ENCODE measurements at places on chromosomes 13 and 19.

- no peak for DNase-seq
Observed at GRCh38 chr19:38685666-38686529, 38.4 kb downstream of the ACTN4 start.

- DNase-seq, result no peak
Observed at GRCh38 chr19:5102520-5102919, 133.6 kb downstream of the KDM4B start.

DNA sequence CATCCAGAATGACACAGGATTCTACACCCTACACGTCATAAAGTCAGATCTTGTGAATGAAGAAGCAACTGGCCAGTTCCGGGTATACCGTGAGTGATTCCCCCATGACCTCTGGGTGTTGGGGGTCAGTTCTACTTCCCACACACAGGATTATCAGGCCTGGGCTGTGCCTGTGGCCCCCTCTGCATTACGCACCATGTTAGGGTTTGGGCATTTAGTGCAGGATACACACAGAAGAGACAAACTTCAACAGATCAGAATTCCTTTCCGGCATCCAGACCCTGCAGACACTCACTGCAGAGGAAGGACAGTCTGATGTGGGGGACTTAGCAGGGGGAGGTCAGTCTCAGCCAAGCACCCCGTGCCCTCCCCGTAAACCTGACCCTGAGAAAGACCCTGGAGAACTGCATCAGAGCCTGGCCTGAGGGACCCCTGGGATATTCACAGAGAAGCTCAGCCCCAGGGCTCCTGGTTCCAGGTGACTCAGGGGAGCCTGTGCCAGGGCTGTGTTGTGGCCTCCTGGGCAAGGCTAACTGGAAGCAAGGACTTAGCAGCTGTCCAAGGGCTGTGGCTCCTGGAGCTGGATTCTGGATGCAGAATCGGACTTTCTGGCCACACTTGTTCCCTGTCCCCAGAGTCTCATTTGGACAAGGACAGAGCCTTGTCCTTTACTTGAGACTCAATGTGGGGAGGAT is 1.7 kb downstream of the CEACAM5 start:
- no peak for DNase-seq

- no peak for DNase-seq
Observed at GRCh38 chr13:101515504-101515903, 63.0 kb downstream of the ITGBL1 start.

GRCh38 chr19:27905074-27905473 is 1307.9 kb downstream of the UQCRFS1 start:
- DNase-seq, result no peak

GRCh38 chr13:29993196-29993595 is 142.8 kb upstream of the UBL3 start:
- no peak for DNase-seq

DNA sequence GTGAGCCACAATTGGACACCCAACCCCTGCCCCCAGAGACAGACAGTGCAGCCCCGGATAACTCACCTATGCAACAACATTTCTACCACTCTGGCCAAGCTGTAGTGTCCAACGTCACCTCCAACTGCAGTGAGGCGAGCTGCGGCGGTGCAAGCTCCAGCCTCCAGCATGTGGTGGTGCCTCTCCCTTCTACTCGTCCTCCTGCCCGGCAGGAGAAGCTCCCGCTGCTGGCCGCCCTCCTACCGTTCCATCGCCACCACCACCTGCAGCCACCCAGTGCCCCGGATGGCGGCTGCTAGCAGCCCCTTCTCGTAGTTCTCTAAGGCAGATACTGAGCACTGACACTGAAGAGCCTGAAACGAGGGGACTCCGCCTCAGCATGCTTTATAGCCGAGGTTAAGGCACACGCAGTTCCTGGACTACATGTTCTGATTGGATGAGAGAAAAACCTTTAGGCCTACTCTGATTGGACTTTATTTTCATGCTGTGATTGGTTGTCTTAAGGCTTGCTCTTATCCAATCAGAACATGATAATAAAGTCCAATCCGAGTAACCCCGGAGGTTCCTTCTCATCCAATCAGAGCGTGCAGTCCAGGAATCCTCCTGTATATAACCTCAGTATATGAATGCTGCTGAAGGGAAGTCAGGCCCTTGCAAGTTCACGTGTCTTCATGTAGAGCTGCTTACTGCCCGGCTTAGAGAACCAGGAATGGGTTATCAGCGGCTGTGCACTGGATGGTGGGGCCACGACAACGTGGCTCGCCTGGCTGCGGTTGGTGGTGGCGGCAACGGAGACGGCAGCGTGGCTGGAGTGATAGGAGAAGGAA is 63.5 kb downstream of the TUBA3C start:
- no peak for DNase-seq

- no peak for DNase-seq
Observed at GRCh38 chr13:25980255-25980654, 71.6 kb downstream of the SHISA2 start.

DNA sequence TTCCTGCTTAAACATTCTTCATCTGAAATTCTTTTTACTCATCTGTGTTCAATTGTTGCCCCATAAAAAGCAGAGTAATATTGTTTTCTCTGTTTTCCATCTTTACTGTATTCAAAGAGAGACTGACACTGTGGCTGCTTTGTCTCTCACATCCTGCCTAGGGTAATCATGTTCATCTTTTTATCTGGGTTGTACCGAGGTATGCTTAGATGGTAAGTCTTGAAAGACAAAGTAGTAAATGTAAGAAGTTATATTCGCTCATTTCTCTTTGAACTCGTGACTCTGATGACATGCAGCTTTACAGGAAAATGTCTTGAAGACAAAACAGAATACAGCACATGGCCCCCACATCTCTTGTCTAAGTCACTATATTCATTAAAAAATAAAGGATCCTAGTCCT is 20.0 kb upstream of the CYSLTR2 start:
- DNase-seq, result no peak

DNA sequence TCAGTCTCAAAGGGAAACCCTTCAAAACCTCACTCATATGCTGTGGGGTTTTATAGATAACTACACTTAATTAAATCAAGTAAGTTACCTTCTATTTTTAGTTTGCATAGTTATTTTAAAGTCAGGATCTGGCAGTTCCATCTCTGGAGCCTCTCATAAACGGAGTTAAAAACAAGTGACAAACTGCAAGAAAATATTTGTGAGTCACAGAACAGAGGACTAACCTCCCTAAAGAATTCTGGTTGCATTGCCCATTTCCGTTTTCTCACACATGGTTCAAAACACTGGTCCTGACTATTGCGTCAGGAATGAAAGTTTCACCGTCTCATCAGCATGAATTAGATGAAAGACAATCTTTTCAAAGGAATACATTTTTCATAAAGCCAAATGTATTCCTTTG is 10.6 kb downstream of the RXFP2 start:
- DNase-seq, result no peak

DNA sequence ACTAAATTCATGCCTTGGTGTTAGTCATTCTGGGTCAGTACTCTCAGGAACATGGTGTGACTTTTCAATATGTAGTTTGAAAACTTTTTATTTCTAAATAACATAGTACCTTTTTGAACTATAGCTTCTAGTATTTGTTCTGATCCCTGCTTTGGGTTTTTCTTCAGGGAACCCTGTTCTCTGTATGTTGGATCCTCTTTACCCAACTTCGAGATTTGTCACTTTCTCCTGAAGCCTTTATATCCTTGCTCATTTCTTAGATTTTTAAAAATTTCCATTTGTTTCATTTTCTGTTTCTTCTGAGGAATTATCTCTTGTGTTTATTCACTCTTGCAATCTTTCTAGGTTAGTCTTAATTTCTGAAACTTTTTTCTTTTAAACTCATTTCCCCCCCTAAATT is 12.4 kb upstream of the CHST8 start:
- DNase-seq, result no peak

DNA sequence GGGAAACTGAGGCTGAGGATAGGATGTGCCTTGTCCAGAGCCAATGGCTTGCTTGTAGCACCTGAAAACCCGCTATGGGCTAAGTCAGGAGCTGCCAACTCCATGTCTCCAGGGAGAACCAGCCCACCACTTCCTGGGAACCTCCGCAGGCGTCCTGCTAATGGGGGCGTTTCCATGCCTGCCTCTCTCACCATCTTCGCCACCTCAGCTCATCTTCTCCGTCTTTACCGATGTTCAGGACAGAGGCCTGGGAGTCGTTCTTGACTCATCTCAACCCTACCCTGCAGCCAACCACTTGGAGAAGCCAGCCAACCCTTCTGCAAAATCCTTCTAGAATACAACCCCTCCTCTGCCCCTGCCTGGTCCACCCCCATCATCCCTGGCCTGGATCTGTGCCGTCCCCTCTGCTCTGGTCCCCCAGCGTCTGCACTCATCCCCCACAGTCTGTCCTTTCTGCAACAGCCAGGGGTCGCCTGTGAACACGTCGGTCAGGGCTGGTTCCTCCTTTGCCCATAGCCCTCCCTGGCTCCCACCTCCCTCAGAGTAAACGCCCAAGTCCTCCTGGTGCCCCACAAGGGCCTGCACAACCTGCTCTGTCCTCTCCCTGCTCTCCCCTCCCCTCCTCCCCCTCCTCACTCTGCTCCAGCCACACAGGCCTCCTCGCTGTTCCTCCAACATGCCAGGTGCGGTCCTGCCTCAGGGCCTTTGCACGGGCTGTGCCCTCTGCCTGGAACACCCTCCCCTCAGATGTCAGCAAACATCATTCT is 31.0 kb downstream of the PTPRS start:
- DNase-seq, result no peak

DNA sequence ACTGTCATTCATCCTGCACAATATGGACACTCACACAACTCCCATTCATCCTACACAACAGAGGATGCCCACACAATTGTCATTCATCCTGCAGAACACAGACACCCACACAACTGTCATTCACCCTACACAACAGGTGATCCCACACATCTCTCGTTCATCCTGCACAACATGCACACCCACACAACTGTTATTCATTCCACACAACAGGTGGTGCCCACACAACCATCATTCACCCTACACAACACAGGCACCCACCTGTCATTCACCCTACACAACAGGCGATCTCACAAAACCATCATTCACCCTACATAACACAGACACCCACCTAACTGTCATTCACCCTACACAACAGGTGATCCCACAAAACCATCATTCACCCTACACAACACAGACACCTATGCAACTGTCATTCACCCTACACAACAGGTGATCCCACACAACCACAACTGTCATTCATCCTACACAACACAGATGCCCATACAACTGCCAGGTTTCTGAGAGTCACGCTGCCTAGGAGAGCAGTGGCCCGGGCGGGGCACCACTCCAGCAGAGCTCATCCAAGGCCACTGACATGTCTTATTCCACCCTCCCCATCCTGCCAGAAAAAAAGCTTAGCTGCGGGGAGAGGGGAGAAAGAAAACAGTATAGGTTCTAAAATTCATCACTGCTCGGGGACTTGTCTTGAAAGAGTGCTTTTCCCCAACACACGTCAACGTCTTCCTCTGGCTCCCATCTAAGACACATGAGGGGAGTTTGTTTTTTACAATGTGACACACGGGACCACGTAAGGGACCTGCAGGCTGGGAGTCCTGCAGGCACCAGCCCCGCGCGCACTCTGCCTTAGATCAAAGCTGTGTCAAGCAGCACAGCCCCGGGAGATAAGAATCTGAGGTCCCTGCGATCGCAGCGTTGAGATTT is 44.0 kb downstream of the KLF2 start:
- no peak for DNase-seq

DNA sequence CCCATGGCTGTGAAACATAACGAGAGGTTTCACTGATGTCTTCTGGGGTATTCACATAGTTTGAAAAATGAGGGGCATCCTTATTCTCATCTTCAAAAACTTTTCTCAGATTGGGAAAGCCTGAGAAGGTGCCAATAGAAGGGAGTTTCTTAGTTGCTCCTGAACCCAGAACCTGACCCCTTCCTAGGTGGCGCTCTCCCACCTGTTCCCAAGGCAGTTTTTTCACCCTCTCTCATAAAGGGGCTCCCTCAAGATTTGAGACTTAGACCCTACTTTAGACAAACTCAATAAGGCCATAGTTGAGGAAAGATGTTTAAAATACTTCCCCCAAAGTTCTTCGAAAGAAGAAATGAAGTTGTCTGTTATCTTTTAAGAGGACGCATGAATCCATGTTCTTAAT is 142.2 kb downstream of the FGF9 start:
- no peak for DNase-seq

GRCh38 chr13:114047358-114047881 is 73.5 kb upstream of the C13orf46 start:
- no peak for DNase-seq

GRCh38 chr19:18526316-18526715 is 4.4 kb upstream of the ELL start:
- DNase-seq, result no peak

GRCh38 chr19:10339380-10339960 is at the start of gene ICAM3:
Gene ICAM3, minus strand, starts transcription at chr19:10339624. Its CDS starts 10 bp downstream, at chr19:10339614.
- no peak for DNase-seq

GRCh38 chr13:79481685-79482052 is 714 bp downstream of the NDFIP2 start:
- DNase-seq, result no peak

DNA sequence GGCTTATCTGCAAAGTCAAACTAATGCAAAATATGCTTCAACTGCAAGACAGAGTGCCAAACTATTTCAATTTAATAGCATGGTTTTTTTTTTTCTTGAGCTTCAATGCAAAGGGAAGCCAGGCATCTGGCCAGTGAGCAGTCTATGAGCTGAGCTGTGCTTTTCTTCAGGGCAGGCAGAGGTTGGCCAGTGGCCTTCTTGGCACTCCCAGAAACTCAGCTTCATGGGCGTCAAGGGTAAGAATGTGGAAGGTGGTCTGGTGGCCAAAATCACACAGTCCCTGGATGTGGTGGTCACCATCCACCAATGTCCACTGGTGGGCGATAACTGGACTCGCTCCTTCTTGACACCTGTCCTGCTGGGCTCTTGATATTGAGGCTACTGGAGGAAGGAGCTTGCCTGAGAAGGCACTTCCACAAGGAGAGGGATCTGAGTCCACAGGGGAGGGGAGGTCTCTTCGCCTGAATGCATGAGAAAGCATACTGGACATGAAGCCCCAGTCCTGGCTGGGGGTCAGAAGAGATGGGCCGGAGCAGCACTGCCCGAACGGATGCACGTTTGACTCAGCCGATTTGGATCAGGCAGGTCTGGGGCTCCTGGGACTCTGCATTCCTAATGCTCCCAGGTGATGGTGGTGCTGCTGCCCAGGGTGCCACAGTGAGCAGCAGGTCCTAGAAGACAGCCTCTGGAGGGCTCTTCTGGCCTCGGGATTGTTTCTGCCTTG is 17.1 kb downstream of the COL4A2 start:
- DNase-seq, result no peak

GRCh38 chr19:46828484-46828883 is 22.2 kb downstream of the AP2S1 start:
- no peak for DNase-seq

- DNase-seq, result no peak
Observed at GRCh38 chr13:28579322-28579721, 79.6 kb upstream of the POMP start.

DNA sequence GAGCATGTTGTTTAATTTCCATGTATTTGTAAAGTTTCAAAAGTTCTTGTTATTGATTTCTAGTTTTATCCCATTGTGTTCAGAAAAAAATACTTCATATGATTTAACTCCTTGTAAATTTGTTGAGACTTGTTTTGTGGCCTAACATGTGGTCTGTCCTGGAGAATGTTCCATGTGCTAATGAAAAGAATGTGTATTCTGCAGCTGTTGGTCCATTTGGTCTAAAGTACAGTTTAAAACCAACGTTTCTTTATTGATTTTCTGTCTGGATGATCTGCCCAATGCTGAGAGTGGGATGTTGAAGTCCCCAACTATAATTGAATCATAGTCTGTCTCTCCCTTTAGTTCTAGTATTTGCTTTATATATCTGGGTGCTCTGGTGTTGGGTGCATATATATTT is 34.9 kb upstream of the TPP2 start:
- no peak for DNase-seq

All from mesothelial cell of epicardium (in vitro differentiated cells).